Islet precursor cell (in vitro differentiated cells): ENCODE measurements at places on chromosomes 13 and 19.

DNA sequence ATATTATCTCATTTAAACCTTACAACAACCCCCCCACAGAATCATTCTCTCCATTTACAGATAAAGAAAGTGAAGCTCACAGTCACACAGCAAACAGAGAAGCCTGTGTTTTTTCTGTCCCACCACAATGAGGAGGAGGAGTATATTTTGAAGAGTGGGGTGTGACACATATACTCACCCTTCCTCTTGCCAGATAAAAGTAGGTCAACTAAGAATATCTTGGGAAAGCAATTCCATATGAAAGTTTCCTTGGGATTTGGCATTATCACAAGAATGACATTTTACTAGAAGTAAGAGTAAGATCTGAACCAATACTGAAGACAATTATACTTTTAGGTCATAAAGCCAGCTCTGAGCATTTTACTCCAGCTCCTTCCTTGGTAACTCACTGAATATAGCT is 287.5 kb upstream of the HTR2A start:
- no peak for DNase-seq

- DNase-seq, result peak; percentile 91
Measured at GRCh38 chr19:47891923-47892666, 6.0 kb upstream of the SULT2A1 start.

- DNase-seq, result no peak
Measured at GRCh38 chr19:17127671-17128070, 52.1 kb downstream of the MYO9B start.

DNA sequence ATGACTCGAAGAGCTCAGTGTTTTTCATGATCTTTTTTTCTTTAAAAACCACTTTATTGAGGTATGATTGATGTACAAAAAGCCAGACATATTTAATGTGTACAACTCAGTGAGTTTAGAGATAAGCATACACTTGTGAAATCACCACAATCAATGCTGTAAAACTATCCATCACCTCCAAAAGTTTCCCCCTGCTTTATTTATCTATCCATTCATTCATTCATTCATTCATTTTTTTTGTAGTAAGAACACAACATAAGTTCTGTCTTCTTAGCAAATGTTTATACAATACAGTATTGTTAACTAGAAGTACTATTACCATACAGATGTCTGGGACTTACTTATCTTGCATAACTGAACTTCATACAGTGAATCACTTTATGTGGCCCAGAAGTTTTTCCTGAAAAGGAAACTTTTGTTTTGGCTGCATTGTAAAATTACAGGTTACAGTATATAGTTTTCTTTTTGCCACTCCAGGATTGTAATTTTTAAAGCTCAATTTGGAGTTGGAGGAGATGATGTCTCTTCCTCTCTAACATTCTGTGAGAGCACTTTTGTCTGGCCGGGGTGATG is 6.7 kb downstream of the RAP2A start:
- DNase-seq, result no peak

DNA sequence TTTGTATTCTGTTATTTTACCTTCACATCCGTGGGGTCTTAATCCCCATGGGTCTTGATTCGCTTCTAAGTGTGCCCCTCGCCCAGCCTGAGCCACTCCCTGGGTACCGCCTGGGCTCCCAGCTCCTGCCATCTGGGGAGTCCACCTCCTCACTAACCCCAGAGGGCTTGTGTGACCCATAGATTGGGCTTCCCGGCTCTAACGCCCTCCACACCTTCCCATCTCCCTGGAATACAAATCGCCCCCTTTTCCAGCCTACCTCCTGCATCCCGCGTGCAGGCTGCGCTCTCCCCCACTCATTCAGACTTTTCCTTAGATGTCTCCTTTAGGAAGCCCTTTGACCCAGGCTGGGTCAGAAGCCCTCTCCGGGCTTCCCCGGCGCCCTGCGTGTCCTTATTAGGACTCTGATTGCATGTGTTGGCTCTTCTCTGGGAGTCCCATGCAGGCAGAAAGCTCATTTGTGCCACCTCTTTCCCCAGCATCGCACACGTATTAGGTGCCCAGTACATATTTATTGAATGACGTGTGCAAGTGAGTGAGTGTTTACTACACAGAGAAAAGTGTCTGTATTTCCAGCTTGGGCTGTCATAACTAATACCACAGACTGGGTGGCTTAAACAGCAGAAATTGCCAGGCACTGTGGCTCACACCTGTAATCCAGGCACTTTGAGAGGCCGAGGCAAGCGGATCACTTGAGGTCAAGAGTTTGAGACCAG is 757 bp downstream of the CCDC124 start:
- DNase-seq, result no peak

- DNase-seq, result no peak
Measured at GRCh38 chr19:14112809-14113385, 4.7 kb downstream of the PRKACA start.

GRCh38 chr19:34367624-34367957 is 2.6 kb downstream of the GPI start:
- no peak for DNase-seq

DNA sequence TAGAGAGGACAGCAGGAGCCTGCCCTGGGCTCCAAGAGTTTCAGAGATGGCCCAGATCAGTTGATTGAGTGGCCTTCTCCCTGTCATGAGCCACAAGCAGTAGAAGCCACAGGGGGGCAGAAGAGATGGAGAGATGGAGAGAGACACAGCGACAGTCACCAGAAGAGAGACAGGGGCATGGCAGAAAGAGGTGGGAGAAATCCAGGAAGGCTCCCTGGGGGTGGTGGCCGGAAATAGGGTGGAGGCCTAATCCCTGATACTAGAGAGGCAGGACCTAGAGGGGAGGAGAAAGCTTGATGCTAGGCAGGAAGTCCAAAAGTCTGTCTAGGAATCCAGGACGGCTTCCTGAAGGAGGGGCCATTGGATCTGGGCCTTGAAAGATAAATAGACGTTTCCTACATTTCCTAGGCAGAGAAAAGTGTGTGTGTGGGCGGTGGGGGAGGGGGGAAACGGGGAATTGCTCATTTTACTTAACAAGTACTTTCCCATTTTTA is 9.6 kb upstream of the TPM4 start:
- peak; percentile 74 for DNase-seq

GRCh38 chr13:99356262-99357091 is 49.3 kb upstream of the GPR183 start:
- no peak for DNase-seq

DNA sequence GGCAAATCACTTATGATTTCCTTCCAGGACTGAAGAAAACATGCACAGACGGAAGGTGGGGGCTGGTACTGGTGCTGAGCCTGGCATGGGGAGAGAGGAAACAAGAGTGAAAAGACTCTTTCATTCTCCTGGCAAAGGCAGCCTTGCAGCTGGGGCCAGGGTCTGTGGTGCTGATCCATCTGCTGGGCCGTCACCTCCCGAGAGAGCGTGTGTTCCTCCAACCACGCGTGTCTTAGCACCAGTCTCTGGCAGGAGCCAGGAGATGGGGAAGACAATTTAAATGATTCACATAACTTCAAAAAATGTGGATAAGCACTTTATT is 23.9 kb upstream of the SPART start:
- no peak for DNase-seq

DNA sequence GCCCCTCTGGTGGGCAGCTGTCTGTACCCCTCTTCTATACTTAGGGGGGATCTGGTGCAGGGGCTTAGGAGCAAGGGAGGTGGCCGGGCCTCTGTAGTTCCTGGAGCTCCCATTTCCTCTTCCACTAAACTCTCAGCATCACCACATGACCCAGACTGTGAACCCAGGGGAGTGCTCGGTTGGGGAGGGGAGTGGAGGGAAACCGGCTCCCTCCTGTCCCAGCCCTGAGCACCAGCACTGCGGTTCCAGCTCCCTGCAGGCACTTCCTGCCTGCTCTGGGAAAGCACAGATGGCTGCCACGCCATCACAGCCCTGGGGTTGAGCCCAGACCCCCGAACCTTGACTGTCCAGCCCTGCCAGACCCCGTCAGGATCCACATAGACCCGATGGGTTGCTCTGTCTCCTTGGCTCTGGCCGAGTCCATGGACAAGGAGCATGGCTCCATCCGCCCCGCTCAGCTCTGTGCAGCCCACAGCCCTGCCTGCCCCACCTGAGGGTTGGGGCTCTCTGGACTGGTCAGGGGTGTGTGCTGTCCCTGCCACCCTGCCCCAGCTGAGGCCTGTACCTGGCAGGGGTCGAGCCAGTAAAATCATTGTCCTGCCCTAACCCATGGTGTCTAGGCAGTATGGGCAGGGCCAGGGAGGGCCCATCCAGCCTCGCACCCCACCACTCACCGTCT is 36.0 kb upstream of the SLC7A10 start:
- DNase-seq, result no peak

DNA sequence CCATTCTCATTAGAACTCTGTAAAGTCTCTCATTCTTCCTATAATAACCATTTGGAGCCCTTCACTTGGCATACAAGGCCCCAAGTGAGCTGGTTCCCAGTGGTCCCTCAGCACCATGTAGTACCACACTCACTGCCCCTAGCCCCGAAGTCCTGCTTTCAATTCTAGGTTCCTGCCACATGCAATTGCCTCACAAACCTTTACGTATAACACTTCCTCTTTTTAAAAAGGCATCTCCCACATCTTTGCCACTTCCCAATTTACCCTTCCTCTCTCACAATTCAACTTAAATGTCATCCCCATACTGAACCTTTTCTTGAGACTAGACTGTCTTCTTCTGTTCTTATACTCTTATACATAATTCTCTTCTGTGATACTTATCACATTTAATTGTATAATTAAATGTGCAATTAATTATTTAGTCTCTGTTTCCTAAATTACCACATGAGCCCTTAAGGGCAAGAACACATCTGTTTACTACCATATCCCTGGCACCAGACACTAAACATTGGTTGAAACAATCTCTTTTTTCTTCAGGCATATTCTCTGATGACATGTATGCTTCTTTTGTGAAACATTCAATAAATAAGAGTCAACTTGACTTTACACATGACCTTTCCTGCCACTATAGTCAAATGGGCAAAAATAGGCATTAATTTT is 304.0 kb downstream of the SPRY2 start:
- DNase-seq, result no peak

- no peak for DNase-seq
Measured at GRCh38 chr13:50098693-50099092, 83.4 kb downstream of the KCNRG start.

- DNase-seq, result no peak
Measured at GRCh38 chr13:23660249-23660648, 90.0 kb downstream of the TNFRSF19 start.

DNA sequence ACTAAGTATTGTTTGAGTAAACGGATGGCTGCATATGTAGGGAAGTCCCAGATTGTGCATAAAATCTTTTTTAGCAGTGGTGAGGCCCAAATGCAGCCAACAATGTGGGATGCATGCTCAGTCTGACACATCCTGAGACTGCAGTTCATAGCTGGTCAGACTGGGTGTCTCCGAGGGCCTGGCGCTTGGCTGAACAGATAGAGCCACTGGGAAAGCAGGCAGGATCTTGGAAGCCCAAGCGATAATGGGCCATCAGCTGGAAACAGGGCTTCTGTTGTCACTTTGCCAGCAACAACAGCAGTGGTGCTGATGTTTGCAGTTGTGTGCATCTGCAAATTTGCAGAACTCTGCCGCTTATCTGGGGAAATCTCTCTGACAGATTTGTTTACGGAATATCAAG is 36.1 kb downstream of the MTUS2 start:
- DNase-seq, result no peak

- no peak for DNase-seq
Measured at GRCh38 chr13:23741879-23742510, 147.2 kb downstream of the MIPEP start.

DNA sequence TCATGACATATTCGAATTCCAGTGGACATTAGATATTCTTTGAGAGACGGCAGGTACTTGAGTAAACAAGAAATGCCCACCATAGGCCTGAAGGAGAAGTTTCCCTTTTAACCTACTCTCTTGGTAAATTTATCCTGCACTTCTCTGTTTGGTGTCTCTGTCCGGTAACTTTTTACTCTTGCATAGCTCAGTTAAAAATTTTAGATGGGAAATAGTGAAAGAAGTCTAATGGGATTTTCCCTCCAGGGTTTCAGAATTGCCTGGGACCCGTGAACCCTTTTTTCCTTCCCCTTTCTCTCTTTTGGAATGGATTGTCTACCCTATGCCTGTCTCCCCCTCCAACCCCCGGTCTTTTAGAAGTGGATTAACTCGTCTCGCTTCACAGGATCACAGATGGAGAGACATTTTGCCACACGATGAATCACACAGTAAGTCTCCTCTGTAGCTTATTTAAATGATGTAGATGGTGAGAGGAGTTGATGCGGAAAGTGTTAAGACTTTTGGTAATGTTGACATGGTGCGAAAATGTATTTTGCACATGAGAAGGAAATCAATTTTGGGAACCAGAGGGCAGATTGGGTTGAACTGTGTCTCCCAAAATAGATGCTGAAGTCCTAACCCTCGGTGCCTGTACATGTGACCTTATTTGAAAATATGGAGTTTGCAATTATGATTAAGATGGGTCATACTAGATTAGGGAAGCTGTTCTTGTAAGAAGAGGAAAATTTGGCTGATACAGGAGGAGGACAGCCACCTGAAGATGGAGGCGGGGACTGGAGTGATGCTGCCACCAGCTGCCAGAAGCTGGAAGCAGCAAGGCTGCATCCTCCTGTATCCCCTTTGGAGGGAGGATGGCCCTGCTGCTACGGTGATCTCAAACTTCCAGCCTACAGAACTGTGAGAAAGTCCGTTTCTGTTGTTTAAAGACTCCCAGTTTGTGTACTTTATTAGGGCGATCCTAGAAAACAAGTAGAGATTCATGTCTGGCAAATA is 711 bp upstream of the MIPEP start:
- DNase-seq, result no peak

DNA sequence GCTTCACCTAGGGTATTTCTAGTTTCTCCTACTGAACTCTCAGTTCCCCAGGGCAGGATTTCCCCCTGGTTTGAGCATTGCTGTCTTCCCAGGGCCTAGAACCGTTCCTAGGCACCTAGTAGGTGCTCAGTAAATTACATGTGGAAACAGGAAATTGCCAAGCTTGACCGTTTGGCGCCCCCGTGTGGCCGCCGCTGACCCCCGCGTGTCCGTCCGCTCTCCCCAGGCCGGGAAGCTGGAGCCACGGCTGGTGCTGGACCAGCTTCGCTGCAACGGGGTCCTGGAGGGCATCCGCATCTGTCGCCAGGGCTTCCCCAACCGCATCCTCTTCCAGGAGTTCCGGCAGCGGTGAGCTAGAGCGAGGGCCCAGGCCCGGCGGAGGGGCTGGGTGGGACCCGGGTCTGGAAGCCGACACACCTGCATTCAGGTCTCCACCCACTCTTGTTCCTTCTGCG is 55.5 kb downstream of the MYH14 start:
- no peak for DNase-seq

DNA sequence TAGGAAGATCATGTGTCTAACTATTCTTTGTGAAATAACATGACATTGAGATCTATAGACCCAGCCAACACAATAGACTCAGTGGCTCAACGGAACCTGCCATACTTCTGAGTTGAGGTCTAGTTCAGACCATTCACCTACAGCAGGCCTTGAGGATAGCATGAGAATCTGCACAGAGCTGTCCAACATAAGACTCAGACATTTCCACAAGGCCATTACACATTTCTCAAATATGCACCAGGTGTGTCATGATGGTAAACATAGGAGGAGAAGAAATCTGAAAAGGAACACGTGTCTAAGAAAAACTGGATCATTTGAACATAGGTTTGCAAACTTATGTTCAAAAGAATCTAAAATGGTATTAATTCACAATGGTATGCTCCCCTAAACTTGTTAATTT is 421.4 kb downstream of the SLITRK6 start:
- DNase-seq, result no peak

- no peak for DNase-seq
Measured at GRCh38 chr13:78785764-78786163, 126.8 kb upstream of the OBI1 start.
